ENCODE measurements at places on chromosomes 7 and 10.

DNA sequence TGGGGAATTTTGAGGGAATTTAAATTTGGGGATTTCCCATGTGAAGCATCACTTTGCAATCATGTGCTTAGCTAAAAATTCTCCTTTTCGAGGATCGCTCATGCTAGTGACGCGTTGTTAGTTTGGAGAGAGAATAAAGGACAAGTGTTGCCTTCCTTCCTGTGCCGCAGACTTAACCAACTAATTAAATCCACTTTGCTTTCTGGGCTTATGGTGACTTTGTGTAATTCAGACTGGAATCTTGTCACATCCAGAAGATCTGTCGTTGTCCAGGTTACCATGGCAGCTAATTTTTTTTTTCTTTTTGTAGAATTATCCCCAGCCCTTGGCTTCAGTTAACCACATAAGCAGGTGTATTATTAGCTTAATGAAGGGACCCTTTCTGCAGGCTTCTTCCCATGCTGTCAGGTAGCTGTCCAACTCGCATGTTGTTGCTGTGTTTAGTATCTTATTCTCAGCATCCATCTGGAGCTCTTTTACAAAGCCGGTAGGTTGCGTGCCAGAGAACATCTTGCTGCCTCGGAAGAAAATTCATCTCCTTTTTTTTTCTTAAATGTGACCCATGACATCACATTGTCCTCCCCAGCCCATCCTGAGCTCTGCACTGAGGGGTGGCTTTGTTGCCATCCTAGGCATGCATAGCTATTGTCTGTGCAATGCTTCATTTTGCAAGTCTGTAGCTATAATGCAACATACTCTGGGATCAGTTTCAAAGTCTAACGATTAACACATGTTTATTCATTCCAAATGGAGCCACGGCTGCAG, 47.2 kb upstream of the NRP1 start:
- no peak for DNase-seq

DNA sequence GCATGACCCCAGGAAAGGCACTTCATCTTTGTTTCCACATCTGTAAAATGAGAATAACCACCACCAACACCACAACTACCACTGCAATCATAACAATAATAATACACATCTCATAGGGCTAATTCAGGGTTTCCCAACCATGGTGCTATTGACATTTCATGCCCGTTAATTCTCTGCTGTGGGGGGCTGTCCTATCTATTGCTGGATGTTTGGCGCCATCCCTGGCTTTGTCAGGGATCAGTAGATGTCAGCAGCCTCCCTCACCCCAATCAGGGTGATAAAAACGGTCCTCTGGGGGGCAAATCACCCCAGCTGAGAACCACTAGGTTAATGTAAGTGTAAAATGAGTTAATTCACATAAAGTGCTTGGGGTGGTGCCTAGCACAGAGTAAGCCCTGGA, 145.8 kb downstream of the EMX2 start:
- no peak for DNase-seq

GRCh38 chr7:66303454-66304155, 98.5 kb downstream of the TPST1 start:
- DNase-seq: no peak

- no peak for DNase-seq
Measured at GRCh38 chr10:61950449-61951143, 49.1 kb downstream of the ARID5B start.

- no peak for DNase-seq
Measured at GRCh38 chr7:75931680-75932079, 16.7 kb downstream of the POR start.

DNA sequence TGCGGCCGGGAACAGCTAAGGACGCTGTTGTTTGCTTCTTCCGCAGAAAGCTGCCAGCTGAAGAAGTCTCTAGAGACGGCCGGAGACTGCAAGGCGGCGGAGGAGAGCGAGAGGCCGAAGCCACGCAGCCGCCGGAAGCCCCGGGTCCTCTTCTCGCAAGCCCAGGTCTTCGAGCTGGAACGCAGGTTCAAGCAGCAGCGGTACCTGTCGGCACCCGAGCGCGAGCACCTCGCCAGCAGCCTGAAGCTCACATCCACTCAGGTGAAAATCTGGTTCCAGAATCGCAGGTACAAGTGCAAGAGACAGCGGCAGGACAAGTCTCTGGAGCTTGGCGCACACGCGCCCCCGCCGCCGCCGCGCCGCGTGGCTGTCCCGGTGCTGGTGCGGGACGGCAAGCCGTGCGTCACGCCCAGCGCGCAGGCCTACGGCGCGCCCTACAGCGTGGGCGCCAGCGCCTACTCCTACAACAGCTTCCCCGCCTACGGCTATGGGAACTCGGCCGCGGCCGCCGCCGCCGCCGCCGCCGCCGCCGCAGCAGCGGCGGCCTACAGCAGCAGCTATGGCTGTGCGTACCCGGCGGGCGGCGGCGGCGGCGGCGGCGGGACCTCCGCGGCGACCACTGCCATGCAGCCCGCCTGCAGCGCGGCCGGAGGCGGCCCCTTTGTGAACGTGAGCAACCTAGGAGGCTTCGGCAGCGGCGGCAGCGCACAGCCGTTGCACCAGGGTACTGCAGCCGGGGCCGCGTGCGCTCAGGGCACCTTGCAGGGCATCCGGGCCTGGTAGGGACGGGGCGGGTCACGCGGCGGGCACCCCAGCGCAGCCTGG, 2.4 kb downstream of the NKX2-3 start:
- DNase-seq: no peak

DNA sequence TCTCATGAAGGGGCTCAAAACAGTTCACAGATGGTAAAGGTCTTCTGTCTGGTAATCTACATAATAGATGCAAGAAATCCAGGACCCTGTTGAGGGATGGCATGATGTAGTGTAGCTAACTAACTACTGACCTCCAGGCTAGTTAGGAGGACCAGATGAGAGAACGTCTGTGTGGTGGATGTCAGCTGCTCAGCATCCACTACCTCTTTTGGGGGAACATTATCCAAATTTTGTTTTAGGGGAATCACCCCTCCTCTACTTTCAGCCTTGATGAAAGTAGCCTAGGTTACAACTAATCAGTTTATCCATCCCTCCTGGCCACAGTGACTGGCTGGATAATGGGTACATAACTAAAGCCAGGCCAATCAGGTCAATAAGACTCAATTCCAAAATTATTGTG, 246.0 kb downstream of the RNLS start:
- no peak for DNase-seq

GRCh38 chr10:99920486-99920885, 89.3 kb downstream of the DNMBP start:
- no peak for DNase-seq

DNA sequence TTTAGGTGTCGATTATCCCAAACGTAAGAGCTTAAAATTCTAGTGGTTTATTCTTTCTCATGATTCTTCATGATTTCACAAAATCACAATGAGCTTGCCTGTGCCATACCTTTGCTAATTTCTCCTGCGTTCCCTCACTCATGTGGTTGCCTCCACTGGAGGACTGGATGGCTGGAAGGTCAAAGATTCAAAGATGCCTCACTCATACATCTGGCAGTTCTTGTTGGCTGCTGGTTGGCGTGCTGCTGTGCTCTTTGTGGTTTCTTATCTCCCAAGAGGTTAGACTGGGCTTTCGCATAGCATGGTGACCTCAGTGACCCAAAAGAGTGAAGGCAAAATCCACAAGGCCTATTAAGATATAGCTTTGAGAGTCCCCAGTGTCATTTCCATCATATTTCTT, 877.6 kb upstream of the AUTS2 start:
- no peak for DNase-seq

DNA sequence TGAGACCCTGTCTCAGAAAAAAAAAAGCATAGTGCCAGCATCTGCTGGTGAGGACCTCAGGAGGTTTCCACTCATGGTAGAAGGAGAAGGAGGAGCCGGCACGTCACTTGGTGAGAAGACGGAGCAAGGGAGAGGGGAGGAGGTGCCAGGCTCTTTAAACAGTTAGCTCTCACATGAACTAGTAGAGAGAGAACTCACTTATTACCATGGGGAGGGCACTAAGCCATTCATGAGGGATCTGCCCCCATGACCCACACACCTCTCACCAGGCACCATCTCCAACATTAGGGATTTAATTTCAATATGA, 62.9 kb upstream of the VKORC1L1 start:
- no peak for DNase-seq

DNA sequence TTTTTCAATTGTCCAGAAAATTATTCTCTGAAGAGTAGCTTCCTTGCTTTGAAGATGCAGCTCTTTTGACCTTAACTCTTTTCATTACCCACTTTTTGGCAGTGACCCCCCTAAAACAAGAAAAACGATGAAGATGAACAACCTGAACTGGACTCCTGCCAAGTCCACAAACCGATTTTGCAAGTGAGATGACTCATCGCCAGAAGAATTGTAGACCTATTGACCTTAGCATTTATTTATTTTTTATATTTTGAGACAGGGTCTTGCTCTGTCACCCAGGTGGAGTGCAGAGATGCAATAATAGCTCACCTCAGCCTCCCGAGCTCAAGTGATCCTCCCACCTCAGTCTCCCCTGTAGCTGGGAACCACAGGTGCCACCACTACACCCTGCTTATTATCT, 859.2 kb downstream of the GATA3 start:
- no peak for DNase-seq

DNA sequence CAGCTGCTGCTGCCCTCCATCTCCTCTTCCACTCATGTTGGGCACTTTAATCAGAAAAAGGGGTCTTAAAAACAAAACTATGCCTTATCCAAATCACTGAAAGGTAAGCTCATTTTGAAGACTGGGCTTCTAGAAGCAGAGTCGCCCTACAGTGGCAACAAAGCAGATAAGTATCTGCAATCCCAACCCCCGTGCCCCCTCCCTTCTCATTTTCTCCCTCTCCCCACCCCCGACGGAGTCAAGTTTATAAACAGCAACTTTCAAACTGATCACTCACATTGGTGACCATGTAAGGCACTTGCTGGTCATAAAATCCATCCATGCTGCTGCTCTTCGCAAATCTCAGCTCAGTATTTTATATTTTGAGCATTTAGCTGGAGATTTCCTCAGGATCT, 738 bp downstream of the ETV1 start:
- DNase-seq: no peak

DNA sequence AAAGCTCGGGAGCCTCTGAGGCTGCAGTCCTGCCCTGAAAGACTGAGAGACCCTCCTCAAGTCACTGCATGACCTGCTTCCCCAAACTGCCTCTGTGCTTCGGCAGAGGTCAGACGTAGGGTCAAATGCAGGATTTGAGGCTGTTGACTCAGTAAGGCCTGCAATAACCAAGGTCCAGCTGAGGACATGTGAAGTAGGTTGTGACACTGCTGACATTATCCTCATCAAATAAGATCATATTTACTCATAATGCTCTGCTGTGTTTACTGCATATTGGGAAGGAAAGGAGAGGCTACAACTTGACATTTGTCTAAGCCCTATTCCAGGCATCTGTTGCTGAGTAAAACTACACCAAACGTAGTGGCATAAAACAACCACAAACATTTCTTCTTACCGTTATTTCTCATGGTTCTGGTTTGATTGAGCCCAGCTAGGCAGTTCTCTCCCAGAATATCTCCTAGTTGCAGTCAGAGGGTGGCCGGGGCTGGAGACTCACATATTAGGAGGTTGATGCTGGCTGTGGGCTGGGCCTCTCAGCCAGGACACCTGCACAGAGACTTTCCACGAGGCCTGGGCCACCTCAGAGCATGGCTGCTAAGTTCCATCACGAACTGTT, 122.1 kb upstream of the STK17A start:
- DNase-seq: no peak

- DNase-seq: no peak
Measured at GRCh38 chr7:143493751-143494150, 16.1 kb downstream of the TAS2R41 start.

DNA sequence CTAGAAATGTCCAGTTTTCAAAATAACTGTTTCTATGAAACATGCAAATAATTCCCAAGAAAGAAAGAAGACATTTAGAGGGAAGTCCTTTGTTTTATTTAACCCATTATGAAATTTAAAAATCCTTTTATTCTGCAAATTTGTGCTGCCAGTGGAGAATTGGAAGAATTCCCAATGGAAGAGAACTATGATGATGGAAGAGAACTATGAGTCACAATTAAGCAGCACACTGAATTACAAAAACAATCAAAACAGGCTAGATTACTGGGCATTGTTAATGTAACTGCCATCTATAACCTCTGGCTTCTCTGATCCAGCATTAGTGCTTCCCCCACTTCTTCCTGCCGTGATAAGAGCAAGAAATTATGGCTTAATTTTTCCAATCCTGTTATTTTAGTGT, 126.2 kb upstream of the FEZF1 start:
- DNase-seq: no peak

- DNase-seq: no peak
Measured at GRCh38 chr10:50896721-50897120, 11.3 kb upstream of the A1CF start.

- no peak for DNase-seq
Measured at GRCh38 chr7:149353739-149354504, 91.9 kb downstream of the ZNF783 start.

DNA sequence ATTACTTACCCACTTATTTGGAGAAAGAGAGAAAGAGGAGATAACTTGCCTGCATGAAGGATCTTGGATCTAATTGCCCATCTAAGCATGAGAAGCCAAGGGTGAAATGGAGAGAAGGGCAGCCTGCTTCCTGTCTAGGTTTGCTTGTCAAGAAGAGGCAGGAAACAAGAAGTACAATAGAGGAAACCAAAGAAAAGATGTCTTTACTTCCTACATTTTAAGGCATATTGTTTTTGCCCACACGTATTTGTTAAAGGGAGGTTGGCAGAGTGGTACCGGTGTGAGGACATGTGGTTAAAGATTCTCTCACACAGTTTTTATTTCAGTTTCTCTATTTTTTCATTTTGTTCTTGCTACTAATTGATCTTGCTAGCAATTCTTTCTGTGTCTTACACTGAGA, 6.0 kb upstream of the TAS2R38 start:
- DNase-seq: no peak

DNA sequence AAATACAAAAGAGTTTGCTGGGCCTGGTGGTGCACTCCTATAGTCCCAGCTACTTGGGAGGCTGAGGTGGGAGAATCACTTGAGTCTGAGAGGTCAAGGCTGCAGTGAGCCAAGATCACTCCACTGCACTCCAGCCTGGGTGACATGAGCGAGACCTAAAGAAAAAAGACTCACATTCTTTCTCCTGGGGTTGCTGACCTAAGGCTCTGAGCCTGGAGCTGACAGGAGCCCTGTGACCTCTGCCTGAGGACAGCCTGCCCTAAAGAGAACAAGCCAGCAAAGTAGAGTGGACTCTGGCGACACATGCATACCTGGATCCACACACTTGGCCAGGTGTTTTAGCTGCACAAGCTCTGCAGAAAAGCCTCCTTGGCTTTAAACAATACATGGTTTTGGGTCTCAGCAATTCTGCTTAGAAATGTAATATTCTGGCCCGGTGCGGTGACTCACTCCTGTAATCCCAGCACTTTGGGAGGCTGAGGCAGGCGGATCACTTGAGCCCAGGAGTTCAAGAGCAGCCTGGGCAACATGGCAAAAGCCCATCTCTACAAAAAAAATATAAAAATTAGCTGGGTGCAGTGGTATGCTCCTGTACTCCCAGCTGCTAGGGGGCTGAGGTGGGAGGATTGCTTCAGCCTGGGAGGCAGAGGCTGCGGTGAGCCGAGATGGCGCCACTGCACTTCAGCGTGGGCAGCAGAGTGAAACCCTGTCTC, 58.4 kb downstream of the TMEM209 start:
- no peak for DNase-seq

GRCh38 chr7:3154317-3154716, 110.7 kb upstream of the CARD11 start:
- no peak for DNase-seq

GRCh38 chr10:103888113-103888841, 29.7 kb downstream of the STN1 start:
- DNase-seq: peak; percentile 6
